Type B pancreatic cell (in vitro differentiated cells): ENCODE measurements at places on chromosomes 11 and 22.

DNA sequence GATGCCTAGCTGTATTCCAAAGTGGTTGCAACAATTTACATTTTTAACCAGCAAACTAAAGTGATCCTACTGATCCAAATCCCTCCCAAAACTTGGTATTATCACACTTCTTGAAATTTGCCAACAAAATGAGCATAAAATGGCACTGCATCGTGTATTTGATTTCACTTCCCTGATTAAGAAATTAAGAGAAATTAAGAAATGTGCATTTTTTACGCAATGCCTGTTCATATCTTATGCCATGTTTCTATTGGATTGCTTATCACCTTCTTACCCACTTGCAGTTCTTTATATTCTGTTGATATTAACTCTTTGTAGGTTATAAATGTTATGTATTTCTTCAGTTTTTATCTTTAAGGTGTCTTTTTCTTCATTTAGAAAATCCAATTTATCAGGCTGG lies 80.6 kb downstream of the DENND5A start:
- no peak for DNase-seq
- H3K27ac ChIP-seq: no peak overlapping the region
- H3K27me3 ChIP-seq: no peaks in the 10 kb centered on the region
- H3K4me1 ChIP-seq: no peaks in the 10 kb centered on the region
- peaks cover 40% of the 10 kb centered on the region for H3K36me3 ChIP-seq

DNA sequence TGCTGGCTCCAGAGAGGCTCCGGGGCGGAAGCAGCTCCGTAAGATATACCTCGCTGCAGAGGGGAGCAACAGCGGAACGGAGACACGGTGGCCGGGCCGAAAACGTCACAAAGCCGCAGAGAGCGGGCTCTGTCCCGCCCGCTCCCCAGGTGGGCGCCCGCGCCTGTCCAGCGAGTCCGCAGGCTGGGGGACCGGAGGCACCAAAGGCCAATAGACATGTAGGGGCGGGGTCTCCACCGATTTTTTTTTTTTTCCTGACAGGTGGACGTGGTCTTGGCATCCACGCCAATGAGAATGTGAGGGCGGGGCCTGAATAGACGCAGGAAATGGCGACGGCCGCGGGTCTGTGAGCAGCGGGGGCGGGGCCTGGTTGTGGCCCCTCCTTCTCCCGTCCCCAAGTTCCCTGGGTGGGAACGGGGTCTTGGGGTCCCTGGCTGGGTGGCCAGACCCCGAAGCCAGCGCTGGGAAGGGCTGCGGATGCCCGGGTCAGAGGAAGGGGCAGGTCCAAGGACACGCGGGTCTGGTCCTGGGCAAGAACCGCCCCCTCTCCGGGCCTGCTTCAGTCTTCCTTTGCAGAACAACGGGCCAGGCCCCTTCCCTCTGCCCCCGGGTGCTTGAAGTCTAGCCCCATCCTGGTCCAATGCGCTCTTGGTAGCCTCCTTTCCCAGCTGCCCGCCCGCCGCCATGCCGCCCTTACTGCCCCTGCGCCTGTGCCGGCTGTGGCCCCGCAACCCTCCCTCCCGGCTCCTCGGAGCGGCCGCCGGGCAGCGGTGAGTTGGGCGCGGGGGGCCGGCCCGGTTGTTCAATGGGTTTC lies at the start of gene DNAJC4:
Gene DNAJC4 (plus strand): TSS at position 378 of the 814 bp plus-strand sequence. CDS start 307 bp downstream, at position 685.
- H3K27me3 ChIP-seq: no peaks in the 10 kb centered on the region
- no peaks in the 10 kb centered on the region for H3K36me3 ChIP-seq
- H3K27ac ChIP-seq: peak within 1 kb of the TSS; percentile 83

DNA sequence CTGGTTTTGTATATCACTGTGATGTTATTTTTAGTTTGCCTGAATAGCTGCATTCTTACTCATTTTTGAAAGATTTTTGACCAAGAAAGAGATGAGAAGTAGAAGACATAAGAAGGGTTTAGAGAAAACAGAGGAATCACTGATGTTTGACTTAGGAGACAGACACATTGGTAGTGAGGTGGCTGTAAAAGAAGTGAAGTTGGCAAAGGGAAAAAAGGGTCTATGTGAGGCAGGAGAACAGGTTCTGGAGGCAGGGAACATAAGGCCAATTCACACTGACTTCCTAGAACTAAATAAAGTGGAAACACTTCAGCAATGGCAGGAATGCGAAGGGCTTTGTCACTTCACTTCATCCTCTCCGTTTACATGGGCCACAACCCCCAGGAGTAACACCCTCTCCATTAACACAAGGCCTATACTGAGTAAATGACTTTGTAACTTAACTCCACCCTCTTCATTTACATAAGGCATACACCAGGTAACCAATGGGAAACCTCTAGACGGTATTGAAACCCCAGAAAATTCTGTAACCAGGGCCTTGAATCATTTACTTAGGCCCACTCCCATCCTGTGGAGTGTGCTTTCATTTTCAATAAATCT lies 36.5 kb downstream of the CTSC start:
- no peak overlapping the region for H3K4me3 ChIP-seq
- H3K27me3 ChIP-seq: peaks cover 3% of the 10 kb centered on the region
- no peak overlapping the region for H3K27ac ChIP-seq
- H3K36me3 ChIP-seq: peaks cover 54% of the 10 kb centered on the region
- peaks cover 19% of the 10 kb centered on the region for H3K4me1 ChIP-seq

GRCh38 chr11:94638902-94639373 lies 71.8 kb downstream of the PIWIL4 start:
- H3K27ac ChIP-seq: no peak overlapping the region
- H3K4me1 ChIP-seq: peaks cover 6% of the 10 kb centered on the region
- no peaks in the 10 kb centered on the region for H3K36me3 ChIP-seq
- peaks cover 10% of the 10 kb centered on the region for H3K27me3 ChIP-seq
- no peak overlapping the region for H3K4me3 ChIP-seq

GRCh38 chr22:22508274-22509176 lies at the start of gene ZNF280B:
TSS of gene ZNF280B (minus strand) at chr22:22508742. CDS start at chr22:22489398, 19,344 bp downstream.
- H3K27ac ChIP-seq: peak within 1 kb of the TSS; percentile 67
- peak; percentile 90 for DNase-seq
- H3K4me1 ChIP-seq: peaks cover 7% of the 10 kb centered on the region
- peak within 1 kb of the TSS; percentile 89 for H3K4me3 ChIP-seq

DNA sequence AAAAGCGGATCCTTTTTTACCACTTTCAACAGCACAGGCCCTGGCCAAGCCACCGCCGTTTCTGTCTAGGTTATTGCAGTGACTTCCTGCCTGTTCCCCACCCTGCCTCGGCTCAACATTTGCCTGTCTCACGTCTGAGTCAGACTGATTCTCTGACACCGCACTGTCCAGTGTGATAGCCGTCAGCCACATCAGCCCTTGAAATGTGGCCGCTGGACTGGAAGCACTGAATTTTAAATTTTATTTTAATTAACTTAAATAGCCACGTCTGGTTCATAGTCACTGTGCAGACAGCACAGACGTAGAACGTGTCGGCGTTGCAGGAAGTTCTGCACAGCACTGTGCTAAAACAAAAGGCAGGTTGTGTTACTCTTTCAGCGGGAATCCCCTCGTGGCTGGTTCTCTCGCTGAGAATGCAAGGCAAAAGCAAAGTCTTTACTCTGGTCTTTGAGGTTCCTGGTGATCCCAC lies 56.3 kb upstream of the ADSL start:
- peaks cover 36% of the 10 kb centered on the region for H3K36me3 ChIP-seq
- no peak overlapping the region for H3K27ac ChIP-seq
- no peaks in the 10 kb centered on the region for H3K4me1 ChIP-seq
- no peak for DNase-seq
- H3K27me3 ChIP-seq: no peaks in the 10 kb centered on the region
- no peak overlapping the region for H3K4me3 ChIP-seq

DNA sequence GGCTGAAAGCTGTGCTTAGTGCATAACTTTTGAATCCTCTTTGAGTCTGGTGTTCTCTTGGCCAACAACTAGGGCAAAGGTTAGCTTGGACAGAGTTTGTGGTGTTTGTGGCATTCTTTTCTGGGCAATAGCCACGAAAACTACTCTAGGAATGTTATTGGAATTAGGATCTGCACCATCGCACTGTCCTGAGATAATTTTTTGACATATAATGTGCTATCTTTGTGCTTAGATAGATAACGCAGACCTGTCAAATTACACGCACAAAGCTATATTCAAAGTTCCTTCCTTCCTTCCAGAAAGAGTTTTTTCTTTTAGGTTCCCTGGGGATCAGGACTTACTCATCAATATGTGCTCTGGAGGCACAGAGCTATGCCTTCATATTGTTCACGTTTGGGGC lies 166.8 kb upstream of the MTMR2 start:
- peaks cover 43% of the 10 kb centered on the region for H3K36me3 ChIP-seq
- peak overlapping the region; percentile 6 for H3K27ac ChIP-seq
- no peaks in the 10 kb centered on the region for H3K27me3 ChIP-seq
- no peak overlapping the region for H3K4me3 ChIP-seq
- H3K4me1 ChIP-seq: peaks cover 39% of the 10 kb centered on the region

DNA sequence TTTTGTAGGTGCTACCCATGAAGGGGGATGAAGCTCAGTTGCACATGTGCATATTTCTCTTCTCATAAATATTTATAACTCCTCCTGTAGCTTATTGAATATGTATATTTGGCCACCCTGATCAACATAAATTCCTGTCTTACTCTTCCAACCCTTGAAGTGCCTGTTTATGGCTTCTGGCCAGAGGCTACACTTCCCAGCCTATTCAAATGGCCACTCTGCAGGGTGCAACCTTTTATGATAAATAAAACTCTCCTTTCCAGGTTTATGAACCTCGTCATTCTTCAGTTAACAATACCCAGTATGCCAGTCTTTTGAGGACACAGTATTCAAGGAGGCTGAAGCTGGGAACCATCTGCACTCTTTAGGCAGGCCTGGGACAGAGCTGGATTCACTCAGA lies 2.6 kb upstream of the RTL6 start:
- DNase-seq: no peak
- peaks cover 16% of the 10 kb centered on the region for H3K36me3 ChIP-seq
- no peak overlapping the region for H3K27ac ChIP-seq
- no peaks in the 10 kb centered on the region for H3K27me3 ChIP-seq
- H3K4me1 ChIP-seq: peaks cover 9% of the 10 kb centered on the region

DNA sequence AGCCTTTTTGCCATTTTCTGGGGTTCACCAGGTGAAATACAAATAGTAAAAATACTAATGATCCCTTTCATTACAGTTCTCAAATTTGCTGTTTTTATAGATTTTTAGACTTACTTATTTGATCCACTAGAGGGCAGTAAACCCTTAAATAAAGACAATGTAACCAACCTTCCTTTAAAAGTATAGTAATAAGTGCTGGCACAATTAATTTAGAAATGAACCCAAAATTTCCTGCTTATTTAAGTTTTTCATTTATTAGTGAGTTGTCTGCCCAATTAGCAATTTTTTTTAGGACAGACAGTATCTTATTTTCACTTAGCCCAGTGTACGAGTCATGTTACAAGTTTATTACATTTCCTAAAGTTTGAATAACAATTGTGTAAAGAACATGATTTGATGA lies 4.7 kb downstream of the DDIAS start:
- H3K36me3 ChIP-seq: peaks cover under 1% of the 10 kb centered on the region
- H3K27me3 ChIP-seq: no peaks in the 10 kb centered on the region
- peaks cover 18% of the 10 kb centered on the region for H3K4me1 ChIP-seq
- no peak overlapping the region for H3K27ac ChIP-seq

DNA sequence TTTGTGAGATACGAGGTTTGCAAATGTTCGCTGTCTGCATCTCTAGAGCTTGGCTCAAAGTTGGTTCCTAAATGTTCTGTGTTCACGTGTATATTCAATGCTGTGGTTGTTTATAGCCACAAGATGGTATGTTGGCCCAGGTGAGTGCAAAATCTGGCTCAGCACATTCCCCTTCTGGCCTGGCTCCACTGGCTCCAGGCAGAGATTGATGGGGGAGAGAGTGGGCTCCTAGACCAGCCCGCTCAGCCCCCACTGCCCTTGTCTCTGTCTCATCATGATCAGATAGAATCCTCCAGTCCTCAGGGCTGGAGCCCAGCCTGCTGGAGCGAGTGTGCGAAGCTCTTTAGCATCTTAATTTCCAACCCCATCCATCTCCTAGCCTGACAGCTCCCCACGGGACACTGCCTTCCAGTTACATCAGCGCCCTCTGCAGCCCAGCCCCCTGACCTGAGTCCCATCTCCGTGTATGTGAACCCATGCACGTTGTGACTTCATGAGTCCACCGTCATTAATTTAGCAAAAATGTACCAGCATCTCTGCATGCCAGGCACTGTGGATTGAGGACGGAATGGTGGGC lies 2.0 kb downstream of the P2RX3 start:
- peak overlapping the region; percentile 82 for H3K27ac ChIP-seq
- H3K4me3 ChIP-seq: peak overlapping the region; percentile 39
- peaks cover 3% of the 10 kb centered on the region for H3K27me3 ChIP-seq
- H3K36me3 ChIP-seq: no peaks in the 10 kb centered on the region

- no peak overlapping the region for H3K27ac ChIP-seq
- no peak for DNase-seq
- H3K27me3 ChIP-seq: no peaks in the 10 kb centered on the region
- H3K36me3 ChIP-seq: no peaks in the 10 kb centered on the region
Observed at GRCh38 chr11:35178067-35178805, 39.3 kb downstream of the CD44 start.

- no peak overlapping the region for H3K4me3 ChIP-seq
- no peaks in the 10 kb centered on the region for H3K36me3 ChIP-seq
- no peak overlapping the region for H3K27ac ChIP-seq
- no peak for DNase-seq
Observed at GRCh38 chr22:42868751-42869251, 11.7 kb upstream of the ARFGAP3 start.

DNA sequence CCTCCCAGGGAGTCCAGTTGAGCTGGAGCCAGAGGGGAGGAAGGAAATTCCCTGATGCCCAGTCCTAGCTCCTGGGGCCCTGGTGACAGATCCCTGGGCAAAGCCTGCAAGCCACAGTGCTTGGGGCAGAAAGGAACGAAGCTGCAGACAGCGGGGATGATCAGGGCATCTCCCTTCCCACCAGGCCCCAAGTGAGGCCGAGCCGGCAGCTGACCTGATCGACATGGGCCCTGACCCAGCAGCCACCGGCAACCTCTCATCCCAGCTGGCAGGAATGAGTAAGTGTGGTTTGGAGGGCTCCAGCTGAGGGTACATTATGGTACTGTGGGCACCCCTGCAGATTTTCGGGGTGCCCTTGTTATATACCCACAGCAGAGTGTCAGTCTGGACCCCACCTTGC lies 33.5 kb downstream of the TOM1 start:
- peaks cover 3% of the 10 kb centered on the region for H3K36me3 ChIP-seq
- peaks cover 5% of the 10 kb centered on the region for H3K4me1 ChIP-seq
- H3K27me3 ChIP-seq: no peaks in the 10 kb centered on the region
- H3K27ac ChIP-seq: no peak overlapping the region

DNA sequence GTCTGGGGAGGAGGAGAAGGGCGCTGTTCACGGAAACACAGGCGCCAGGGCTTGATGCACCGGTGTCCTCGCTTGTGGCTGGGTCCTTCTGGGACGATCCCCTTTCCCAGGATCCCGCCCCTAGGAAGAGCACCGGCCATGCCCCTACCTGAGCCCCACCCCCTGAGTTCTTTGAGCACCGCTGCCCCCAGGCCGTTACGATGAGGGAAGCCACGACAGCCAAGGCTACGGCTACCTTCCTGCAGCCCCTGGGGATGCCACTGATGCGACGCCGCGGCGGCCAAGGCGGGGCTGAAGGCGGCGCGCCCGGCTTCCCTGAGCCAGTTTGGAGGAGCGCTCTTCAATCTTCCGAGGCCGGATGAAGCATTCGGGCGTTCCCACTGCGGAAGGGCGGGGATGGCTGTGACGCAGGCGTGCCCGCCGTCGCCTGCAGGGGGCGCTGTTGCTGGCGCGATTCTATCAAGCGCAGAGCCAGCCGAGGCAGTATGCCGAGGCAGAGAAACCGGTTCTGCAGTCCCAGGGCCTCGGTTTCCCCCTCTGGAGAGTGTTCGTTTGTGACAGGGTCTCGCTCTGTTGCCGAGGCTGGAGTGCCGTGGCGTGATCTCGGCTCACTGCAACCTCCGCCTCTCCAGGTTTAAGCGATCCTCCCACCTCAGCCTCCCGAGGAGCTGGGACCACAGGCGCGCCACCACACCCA lies 9.7 kb upstream of the NEFH start:
- DNase-seq: peak; percentile 84
- H3K27ac ChIP-seq: no peak overlapping the region
- H3K4me1 ChIP-seq: peaks cover 4% of the 10 kb centered on the region
- peak overlapping the region; percentile 80 for H3K4me3 ChIP-seq
- H3K36me3 ChIP-seq: no peaks in the 10 kb centered on the region
- H3K27me3 ChIP-seq: peaks cover 75% of the 10 kb centered on the region
